ENCODE measurements at places on chromosomes 5 and 9.

DNA sequence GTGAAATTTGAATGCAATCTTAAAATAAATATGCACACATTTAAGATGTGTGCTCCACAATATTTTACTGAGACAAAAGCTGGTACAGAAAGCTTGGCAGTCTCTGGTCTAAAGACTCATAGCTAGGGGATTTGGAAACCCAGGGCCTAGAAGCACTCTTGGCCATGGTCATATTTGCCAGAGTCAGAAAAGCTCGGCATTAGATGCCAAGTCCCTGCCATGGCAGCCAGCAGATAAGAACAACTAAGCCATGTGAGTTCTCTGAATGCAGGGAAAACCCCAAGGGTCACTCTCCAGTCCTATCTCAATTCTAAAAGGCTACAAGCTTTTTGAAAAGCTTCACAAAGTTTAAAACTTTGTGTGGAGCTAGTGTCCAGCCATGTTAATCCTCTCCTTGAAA is 119.5 kb downstream of the FAM114A2 start:
- DNase-seq: no peak

DNA sequence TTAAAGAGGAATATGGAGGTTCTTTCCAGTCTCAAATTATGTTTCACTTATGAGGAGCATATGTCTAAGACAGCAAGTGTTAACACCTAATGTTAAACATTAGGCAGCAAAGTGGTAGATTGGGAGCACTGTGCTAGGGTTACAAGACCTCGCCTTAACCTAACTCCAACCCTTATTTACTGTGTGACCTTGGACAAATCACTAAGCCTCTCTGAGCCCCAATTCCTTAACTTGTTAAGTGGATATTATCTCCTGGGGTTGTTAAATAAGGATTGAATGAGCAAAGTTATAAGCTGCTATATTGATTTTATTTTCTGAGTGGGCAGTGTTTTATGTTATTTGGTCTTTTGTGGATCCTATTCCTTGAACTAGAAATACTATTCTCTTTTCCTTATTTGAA is 38.3 kb downstream of the TMEFF1 start:
- DNase-seq: no peak

GRCh38 chr9:121682201-121682600 is 30.8 kb downstream of the DAB2IP start:
- no peak for DNase-seq

DNA sequence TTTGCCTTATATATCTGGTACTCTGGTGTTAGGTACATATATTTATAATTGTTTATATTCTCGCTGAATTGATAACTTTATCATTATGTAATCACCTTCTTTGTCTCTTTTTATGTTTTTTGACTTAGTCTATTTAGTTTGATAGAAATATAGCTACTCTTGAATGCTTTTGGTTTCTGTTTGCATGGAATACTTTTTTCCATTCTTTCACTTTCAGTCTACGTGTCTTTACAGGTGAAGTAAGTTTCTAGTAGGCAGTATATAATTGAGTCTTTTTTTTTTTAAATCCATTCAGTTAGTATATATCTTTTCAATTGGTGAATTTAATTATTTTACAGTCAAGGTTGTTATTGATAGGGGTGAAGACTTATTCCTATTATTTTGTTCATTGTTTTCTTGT is 131.7 kb downstream of the PSAT1 start:
- DNase-seq: no peak

- no peak for DNase-seq
These were observed 4.0 kb downstream of the GFI1B start for GRCh38 chr9:132982458-132982857.

DNA sequence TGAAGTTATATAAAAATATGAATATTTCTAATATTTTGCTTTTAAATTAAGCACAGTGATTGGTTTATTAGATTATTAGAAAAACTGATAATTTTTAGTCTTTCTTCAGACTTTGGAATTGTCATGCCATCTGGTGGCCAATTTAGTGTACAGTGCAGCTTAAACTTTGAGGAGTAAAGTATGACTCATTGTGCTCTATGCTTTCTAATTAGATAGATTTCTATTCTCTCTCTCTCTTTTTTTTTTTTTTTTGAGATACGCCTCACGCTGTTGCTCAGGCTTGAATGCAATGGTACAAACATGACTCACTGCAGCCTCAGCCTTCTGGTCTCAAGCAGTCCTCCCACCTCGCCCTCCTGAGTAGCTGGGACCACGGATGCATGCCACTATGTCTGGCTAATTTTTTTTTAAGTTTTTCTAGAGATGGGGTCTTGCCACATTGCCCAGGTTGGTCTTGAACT is 42.1 kb upstream of the GPR21 start:
- no peak for DNase-seq

- no peak for DNase-seq
These were observed 104.8 kb downstream of the LPAR1 start for GRCh38 chr9:110933350-110934001.

DNA sequence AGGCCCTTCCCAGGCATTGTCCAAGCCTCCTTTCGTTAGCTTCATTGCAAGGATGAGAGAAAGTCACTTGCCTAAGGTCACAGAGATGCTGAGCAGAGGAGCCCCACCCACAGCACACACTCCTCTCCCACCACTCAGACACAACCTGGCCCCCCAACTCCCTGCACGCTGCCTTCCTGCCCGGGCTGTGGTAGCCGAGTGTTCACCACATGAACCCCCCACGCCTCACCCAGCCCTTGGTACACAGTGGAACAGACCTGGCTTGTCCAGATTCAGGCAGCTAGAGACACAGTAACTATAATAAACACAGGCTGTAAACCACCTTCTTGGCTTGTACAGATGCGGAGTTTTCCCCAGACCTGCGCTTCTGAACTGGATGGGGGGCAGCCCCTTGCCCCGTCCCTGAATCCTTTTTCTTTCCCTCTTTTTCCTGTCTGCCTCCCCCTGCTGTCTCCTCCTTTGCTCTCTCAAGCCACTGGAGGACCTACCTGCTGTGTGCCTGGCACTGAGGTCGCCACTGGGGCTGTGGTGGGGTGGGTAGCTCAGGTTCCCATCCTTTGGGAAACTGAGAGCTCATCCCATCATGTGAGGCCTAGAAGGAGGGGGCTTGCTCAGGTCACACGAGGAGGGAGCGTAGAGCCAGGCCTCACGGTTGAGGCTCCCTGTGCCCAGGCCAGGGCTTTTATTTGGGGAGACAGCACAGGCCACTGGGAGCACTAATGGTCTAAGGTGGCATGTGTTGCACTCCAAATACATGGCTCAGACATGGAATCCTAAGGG is 55.7 kb upstream of the SYNPO start:
- DNase-seq: no peak

DNA sequence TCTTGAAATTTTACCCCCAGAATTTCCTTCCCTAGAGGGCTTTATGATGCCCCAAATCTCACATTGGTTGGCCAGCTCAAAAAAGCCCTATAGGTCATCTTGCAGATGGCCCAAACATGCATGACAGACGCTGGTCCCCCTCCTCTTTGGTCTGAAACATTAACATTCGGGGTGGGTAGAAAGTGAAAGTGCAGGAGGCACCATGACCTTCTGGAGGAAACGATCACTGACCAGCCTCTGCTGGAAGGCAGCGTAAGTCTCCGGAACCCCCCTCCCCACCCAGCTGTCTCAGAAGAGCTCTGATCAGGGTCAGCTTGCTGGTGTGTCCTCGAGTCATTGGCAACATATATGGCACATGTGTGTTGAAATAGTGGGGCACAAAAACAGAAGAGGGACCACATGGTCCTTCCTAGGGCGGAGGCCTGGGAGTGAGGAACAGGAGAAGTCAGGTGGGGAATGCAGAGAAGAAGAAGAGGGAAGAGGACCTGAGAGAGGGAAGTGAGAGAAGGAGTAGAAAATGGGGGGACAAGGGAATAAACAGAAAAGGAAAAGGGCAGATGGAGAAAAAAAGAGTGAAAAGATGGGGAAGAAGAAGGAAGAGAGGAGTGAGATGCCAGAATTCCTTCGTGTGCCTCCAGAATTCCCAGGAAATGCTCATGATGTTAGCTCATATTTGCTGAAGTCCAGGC is 46.2 kb downstream of the IL31RA start:
- no peak for DNase-seq

DNA sequence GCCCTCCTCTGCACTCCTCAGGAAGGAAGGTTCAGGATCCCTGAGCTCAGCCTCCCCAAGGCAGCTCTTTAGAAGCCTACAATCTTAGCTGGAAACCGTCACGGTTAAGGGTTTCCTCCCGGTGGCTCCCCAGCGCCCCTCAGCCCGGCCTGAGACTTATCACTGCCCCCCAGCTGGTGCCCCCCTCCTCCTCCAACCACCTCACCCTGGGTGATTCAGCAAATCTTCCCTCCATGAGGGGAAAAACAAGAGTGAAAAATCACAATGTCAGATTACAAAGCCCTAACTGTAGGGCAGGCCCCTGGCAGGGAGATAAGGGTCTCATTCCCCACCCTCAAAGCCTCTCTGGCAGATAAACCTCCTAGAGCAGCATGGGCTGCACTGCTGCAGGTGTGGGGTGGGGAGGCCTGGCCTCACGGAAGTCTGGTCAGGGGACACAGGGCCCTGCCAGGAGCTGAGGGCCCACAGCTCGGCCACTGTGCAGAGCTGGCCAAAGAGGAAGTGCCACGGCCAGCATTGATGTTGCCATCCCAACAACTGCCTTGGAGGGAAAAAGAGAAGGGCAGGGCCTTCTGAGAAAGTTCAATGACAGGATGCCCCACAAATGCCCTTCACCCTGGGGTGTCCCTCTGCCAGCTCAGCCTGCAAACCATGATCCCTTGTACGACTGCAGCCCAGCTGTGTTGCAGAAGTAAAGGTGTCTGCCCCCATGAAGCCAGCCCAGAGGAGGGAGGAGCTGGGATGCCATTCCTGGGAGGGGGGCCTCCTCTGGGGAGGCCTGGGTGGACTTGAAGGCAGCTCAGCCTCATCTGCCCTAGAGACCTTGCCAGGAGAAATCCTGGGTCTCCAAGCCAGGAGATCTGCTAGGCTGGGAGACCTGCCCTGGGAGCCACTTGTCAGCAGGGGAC is 25.9 kb downstream of the GFI1B start:
- no peak for DNase-seq

DNA sequence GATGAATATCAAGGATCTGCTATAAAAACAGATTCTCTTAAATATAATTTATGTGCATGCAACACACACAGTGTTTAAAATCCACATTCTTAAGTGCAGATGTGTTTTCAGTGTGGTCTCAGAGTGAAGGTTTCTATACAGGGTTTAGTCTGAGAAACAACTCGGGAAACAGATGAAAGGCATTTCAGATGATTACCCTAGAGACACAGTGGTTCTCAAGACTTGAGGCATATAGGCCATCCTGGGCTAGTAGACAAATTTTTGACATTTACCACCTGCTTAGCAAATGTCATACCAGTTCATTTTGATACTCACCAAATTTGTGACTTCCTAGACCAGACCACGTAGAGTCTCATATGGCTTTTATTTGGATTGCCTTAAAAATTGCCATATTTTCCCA is 216.5 kb downstream of the ARL15 start:
- no peak for DNase-seq

GRCh38 chr5:107381189-107381856 is 289.4 kb downstream of the EFNA5 start:
- DNase-seq: no peak

GRCh38 chr5:116479776-116480675 is 94.6 kb downstream of the SEMA6A start:
- no peak for DNase-seq

DNA sequence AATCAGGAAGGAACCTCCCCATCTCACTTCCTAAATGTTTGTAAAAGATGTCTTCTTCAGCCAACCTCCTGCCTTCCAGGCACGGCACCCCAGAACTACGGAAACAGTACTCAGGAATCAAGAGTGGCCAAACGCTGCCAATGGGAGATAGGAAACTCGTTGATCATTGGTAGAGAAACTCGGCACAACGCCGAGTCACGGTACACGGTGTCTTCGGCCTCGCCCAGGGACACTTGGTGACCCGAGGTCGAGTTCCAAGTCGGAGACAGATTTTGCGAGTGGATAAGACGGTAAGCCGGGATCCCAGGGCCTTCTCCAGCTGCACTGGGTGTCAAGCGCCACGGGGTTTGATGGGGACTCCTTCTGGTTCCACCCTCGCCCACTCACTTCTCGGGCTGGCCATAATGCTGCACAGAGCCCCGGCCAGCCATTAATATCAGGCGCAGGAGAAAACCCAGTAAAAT is 343 bp downstream of the KIAA0825 start:
- DNase-seq: peak; percentile 0

GRCh38 chr5:180910735-180911134 is 11.8 kb downstream of the BTNL8 start:
- no peak for DNase-seq

- DNase-seq: no peak
These were observed 18.3 kb upstream of the IL13 start for GRCh38 chr5:132639706-132640130.

DNA sequence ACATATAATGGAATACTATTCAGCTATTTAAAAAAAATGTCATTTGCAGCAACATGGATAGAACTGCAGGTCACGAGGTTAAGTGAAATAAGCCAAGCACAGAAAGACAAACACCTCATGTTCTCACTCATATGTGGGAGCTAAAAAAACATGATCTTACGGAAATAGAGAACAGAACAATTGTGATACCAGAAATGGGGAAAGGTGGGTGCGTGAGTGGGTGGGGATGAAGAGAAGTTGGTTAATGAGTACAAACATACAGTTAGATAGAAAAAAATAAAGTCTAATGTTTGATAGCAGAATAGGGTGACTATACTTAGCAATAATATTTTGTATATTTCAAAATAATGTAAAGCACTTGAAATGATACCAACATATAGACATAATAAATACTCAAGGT is 38.7 kb downstream of the FAM114A2 start:
- no peak for DNase-seq

Measured in NCI-H1092 (cell line).